ENCODE measurements at places on chromosomes 2 and 18.

DNA sequence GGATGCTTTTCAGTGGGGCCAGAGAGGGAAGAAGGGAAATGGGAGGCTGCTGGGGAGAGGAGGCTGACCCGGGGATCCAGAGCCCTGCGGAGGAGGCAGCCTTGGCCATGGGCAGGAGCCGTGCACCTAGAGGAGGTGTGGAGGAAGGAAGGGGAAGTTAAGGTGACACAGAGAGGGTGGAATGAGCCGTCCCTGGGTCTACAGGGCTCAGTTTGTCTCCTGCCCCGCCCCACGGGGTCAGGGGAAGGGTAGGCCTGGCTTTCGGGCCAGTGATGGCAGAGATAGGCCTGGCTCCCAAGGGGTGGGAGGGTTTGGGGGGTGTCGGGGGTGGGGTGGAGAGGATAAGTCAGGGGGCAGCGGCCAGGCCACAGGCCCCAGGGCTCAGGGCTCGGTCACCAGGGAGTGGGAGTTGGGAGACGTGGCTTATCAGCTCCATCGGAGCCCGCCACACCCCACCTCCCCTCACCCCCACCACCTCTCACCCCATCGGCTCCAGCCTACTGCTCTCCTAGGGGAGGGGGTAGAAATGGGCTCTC is 39.5 kb upstream of the NOTO start:
- no peak for DNase-seq

DNA sequence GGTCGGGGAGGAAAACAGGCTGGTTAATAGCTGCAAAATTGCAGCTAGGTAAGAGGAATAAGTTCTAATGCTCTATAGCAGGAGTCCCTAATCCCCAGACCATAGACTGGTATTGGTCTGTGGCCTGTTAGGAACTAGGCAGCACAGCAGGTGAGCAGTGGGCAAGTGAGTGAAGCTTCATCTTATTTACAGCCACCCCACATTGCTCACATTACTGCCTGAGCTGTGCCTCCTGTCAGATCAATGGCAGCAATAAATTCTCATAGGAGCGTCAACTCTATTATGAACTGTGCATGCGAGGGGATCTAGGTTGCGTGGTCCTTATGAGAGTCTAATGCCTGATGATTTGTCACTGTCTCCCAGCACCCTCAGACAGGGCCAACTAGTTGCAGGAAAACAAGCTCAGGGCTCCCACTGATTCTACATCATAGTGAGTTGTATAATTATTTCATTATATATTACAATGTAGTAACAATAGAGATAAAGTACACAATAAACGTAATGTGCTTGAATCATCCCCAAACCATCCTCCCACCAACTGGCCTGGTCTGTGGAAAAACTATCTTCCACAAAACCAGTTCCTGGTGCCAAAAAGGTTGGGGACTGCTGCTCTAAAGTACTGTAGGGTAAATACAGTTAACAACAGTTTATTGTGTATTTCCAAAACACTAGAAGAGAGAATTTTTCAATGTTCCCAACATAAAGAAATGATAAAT is 91.7 kb upstream of the TFCP2L1 start:
- no peak for DNase-seq

GRCh38 chr2:96764253-96764637 is 3.5 kb downstream of the CNNM4 start:
- no peak for DNase-seq

- DNase-seq = no peak
Measured at GRCh38 chr2:102484310-102485061, 11.5 kb downstream of the SLC9A4 start.

DNA sequence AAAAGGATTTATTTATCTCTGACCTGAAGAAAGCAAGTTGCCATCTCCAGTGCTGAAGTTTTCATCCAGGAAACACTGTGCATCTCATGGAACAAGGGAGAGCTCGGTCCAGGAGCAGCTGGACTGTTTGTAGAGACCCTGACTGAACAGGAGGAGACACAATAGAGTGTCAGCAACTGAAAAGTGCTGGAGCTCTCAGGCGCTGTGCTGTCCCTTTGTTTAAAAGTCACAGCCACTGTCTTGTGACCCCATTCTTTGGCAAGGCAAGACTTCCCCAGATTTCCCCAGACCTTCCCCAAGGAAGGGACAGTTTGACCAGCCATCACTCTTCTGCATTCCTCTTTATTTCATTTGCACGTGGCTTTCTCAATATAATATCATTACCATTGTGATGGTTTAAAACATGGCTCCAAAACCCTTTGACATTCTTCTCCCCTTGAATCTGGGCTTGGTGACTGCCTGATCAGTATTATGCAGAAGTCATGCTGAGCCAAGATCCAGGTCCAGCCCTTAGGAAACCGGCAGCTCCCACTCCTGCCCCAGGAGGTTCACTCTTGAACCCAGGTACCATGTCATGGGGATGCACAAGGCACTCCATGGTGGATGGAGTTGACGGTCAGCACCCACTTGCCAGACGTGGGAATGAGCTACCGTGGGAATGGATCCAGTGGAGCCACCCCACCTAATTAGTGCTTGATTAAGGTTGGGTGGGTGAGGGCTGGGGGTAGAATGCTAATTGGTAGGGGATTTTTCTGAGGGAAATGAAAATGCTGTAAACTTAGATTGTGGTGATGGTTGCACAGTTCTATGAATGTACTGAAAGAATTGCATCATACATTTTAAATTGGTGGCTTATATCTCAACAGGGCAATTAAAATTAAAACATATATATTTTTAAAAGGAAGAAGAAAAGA is 497.9 kb upstream of the RAB6C start:
- DNase-seq = no peak

DNA sequence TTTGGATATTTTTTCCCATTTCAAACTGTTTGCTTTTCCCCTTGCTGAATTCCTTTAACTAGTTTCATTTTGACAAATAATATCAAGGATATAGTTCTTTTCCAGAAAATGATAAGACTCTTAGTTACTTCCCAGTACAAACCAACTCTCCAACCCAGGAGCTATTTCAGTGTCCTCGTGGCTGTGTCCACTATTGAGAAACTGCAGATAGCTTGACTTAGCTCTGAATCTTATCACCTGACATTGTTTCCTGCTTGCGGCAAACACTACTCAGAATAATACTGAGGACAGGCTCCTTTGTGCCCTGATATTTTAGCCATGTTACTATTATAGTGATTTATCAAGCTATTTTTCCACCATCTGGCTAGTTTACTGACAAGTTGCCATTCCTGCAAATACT is 74.6 kb downstream of the KLF7 start:
- DNase-seq = no peak

GRCh38 chr2:127173057-127173456 is 47.0 kb downstream of the CYP27C1 start:
- peak; percentile 64 for DNase-seq

DNA sequence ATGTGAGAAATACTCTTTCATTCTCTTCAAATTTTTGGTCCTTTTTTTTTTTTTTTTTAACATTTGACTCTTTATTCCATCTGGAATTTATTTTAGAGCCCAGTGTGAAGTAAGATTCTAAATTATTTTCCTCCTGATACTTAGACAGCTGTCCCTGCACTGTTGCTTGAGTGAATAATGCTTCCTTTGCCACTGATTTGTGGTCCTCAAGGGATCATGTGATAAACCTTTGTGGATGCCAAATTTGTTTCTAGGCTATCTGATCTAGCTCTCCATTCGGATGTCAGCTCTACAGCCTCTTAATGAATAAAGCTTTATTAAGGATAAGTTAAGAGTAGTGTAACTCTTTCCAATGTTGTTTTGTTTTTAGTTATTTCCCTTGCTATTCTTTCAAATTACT is 142.3 kb downstream of the SMAD7 start:
- no peak for DNase-seq

DNA sequence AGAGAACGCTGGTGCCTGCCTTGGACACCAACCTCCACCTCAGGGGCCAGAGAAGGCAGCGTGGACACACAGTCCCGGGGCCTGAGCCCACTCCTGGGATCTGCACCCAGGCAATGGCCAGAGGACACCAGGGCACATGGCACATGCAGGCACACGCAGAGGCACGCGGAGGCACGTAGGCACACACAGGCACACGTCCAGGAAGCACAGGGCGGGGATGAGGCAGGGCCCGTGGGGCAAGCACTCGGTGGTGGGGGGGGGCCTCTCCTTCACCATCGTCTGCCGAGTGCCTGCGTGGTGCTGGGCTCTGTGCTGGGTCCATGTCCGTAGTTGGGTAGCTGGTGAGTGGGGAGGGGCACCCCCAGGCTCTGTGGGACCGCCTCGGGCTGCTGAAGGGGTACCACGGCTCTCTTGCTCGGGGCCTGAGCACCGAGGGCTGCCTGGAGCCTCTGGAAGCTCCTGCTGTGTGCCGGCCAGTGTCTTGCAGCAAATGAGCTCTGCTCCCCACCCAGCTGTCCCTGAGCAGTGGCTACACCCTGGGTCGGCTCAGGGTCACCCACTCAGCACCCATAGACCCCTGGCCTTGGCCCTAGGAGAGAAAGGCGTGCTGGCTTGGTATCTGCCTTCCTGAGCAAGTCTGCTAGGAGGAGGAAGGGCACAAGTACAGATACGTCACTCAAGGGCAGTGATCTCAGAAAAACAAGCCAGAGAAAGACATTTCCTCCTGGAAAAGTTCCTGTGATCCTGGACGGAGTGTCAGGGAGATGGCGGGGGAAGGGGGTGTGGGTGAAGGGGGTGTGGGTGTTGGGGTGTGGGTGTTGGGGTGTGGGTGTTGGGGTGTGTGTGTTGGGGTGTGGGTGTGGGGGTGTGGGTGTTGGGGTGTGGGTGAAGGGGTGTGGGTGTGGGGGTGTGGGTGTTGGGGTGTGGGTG is 26.4 kb downstream of the RTP5 start:
- no peak for DNase-seq

DNA sequence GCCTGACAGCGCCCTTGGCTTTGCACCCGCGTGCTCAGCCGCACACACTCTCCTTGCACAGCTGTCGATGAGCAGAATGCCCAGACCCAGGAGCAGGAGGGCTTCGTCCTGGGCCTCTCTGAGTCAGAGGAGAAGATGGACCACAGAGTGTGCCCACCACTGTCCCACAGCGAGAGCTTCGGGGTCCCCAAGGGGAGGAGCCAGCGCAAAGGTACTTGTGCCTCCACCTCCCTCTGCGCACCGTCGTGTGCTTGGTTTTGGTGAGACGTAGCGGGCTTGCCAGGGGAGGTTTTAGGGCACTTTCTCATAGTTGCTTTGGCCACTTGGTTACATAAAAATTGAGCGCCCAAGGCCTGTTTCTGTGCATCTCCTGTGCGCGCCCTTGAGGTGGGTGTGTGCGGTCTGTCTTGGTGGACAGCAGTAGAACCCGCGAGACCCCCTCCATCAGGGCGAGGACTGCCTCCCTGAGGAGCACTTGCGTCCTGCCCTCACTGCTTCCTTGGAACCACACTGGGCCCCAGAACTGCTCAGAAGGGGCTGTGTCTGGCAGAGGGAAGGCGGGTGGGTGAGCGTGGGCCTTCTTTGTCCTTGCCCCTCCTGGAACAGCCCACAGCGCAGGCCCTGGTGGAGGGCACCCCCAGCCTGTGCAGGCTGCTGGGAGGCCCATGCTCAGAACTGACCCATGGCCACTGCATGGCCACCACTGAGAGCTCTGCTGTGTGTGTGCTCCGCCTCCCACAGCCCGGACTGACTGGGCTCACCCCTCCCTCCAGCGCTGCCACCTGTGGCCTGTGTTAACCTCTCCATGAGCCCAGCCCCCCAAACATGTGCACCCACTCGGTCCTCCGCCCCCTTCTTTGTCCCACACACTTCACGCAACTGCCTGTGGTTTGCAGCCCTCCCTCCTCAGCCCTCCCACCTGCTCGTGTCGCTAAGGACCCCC is 95.9 kb downstream of the DGKD start:
- DNase-seq = no peak

- DNase-seq = no peak
Measured at GRCh38 chr2:195602687-195603086, 54.3 kb upstream of the SLC39A10 start.

- no peak for DNase-seq
Measured at GRCh38 chr2:112758711-112759110, 5.7 kb downstream of the CKAP2L start.

- DNase-seq = no peak
Measured at GRCh38 chr2:230471074-230471473, 55.1 kb downstream of the SP100 start.

DNA sequence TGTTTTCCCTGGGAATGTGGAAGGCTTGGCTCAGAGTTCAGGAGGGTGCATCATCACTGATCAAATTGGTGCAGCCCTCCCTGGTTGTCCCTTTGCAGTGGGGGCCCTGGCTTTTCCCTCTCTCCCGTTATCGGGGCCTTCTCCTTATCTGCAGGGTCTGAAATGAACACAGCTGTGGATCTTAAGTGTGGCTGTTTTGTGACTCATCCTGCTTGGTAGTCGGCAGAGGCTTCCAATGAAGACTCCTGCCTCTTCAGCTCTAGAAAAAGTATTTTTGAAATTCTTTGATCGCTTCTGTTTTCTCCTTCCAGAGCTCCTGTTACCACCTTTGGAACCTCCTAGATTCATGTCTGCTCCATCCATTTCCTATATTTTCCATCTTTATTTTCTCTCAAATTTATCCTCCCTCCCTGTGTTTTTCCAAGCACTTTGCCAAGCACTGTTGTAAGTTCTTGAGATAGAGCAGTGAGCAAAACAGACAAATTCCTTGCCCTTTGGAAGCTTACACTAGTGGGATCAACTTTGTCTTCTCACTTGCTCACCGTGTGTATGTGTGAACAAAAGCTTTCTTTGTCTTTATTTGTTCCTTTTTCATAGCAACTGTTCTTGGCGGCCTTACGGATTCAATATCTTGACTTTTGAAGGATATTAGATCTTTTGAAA is 45.7 kb downstream of the RALB start:
- DNase-seq = no peak

GRCh38 chr18:35635170-35635569 is 53.6 kb downstream of the GALNT1 start:
- peak; percentile 32 for DNase-seq

DNA sequence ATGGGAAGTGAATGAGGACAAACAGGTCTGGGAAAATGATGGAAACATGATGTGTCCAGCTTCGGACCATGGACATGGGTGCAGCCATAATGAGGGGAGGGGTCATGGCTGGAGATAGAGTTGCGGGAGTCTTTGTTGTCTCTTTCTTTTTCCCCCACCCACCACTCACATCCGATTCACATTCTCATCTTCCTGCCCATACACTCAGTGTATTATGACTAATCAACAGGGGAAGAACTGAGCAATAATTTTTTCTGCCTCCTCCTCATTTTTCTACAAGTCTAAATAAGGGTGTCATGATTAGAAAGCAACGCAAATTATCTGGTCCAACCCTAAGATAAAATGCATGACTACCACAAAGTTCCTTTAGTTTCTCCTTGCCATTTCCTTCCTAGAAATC is 5.7 kb upstream of the SERPINB2 start:
- DNase-seq = no peak

DNA sequence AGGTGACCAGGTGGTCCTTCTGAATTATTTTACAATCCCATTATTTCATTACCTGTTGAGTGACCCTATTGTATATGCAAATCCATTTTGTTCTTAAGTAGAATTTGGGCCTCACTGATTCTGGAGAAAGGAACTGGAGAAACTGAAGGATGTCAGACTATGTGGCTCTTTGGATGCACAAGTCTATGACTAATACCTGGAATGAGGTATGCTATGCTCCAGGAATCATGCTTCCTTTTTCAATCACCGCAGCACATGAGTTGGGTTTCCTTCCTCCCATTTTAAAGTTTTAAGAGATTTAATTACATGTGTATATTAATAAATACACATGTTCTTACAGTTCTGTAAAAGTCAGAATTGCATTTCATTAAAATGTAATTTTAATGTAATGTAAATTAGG is 253.9 kb upstream of the VWC2L start:
- no peak for DNase-seq

All from retinal pigment epithelial cell (primary cell).